ENCODE measurements at places on chromosomes 12 and 14.

GRCh38 chr12:49489720-49490119, 49.1 kb upstream of the KCNH3 start:
- no peak for DNase-seq

DNA sequence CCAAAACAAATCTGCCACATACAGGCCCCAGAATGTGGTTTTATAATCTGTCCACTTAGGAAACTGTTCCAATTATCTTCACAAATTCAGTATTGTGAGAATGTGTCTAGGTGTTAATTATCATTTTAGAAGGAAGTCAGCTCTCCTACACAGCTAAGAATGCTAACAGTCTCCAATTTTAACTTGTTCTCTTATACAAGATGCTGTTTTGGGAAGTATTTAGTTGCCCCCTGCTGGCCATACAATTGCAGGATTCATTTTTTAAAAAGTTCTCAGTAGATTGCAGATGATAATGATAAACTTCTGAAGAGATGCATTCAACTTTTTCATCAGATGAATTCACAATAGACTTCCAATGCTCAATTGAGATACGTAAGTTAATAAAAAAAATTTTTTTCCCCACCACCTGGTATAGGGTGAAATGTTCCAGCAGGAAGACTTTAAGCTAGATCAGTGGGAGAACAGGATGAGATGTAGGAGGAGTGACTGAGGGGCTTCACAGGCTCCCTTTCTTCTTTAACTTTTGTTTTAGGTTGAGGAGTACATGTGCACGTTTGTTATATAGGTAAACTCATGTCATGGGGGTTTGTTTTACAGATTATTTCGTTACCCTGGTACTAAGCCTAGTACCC, 27.3 kb upstream of the OSBPL8 start:
- no peak for DNase-seq

GRCh38 chr12:132908145-132909029, 21.0 kb upstream of the CHFR start:
- no peak for DNase-seq

DNA sequence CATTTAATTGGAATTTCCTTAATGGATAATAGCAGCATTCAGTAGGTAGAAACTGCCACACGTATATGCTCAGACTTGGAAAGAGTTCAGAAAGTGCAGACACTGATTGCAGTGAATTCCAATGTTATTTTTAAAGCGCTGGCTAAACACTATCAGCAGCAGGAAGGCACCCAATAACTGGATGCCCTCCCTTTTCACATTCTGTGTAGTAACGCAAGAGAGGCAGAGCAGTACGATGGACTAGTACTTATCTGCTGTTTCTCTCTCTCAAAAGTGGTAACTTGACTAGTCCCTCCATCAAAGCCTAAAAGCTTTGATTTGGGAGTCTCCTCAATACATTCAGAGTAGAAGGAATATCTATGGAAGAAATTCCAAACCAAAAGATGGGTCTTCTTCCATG, 791.0 kb downstream of the TMTC2 start:
- no peak for DNase-seq

- DNase-seq, result no peak
Observed at GRCh38 chr14:105409364-105409763, 10.3 kb upstream of the MTA1 start.

GRCh38 chr12:54565310-54565985, 16.0 kb downstream of the PDE1B start:
- DNase-seq, result no peak

- no peak for DNase-seq
Observed at GRCh38 chr14:51328064-51328771, 88.2 kb downstream of the TMX1 start.

DNA sequence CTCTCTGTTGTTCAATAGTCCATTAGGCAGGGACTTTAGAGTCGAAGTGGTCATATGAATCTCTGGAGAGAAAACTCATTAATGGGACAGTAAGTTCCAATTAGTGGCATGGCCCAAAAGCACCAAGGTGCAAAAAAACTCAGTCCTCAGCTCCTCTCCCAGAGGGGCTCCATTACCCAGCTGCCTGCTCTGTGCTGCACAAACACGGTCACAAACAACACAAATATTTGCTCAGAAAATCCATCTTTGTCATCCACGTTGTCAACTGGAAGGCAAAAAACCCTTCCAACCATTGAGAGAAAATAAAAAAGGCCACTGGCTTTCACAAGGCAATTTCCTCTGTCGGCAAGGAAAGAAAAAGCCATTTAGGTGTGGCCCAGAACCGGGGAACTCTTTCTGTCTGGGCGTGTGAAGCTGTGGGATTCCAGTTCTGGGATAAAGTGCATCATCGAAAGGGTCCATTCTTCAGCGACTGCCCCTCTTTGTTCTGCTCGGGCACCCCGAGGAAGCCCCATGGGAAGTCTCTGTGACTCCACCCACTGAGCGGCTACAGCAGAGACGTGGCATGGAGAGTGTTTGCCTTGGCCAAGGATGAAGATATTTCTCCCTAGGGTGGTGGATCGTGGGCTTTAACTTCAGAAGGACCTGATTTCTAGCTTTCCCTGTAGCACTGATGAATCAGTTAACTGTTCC, 137.6 kb downstream of the VRK1 start:
- DNase-seq, result no peak
